ENCODE measurements at places on chromosomes 11 and 22. TPM values are rescaled to one million over a fixed set of nuclear protein-coding genes. Genes with fewer than 3 reads are reported as not detected.

The DYNC2H1 gene
- 0.33 TPM for total RNA-seq

The KCNK4 gene
- not detected for total RNA-seq

The RFPL3 gene
- total RNA-seq: not detected

The DLG2 gene
- 1.2 TPM for total RNA-seq

The OR4X2 gene
- not detected for total RNA-seq

The MMP13 gene
- not detected for total RNA-seq

GRCh38 chr11:70590356-70590991 is 192.1 kb downstream of the CTTN start:
- no peaks in the 10 kb centered on the region for H3K36me3 ChIP-seq
- DNase-seq: no peak
- H3K27ac ChIP-seq: no peak overlapping the region

DNA sequence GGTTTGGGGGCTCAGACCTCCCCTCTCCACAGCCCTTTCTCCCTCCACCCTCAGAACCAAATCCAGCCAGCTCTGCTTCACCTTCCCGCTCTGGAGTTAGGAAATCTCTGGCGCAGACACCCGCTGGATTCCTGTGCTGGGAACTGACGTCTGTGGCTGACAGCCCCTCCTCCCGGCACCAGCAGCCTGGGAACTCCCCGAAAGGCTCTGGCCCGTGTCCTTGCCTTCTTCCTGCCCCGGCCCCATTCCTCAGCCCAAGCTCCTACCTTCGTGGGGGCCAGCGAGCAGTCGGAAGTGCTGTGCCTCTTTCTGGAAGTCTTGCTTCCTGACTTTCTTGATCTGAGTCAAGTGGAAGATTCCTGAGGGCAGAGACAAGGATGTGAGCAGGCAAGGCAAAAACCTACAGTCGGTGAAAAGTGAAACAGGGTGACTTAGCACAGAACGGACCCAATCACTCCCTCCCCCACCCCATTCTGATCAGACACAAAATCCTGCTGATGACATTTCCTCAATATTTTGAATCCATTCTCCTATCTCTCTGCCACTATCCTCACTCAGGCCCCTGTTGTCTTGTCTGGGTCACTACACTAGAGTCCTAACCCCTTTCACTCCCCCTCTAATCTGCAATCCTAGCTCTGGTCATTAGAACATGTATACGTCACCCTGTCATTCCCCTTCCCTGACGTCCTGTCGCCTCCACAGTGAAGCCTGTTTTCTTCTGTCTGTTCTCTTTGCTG is 34.1 kb downstream of the CHRDL2 start:
- peak; percentile 55 for DNase-seq
- H3K4me3 ChIP-seq: no peak overlapping the region

DNA sequence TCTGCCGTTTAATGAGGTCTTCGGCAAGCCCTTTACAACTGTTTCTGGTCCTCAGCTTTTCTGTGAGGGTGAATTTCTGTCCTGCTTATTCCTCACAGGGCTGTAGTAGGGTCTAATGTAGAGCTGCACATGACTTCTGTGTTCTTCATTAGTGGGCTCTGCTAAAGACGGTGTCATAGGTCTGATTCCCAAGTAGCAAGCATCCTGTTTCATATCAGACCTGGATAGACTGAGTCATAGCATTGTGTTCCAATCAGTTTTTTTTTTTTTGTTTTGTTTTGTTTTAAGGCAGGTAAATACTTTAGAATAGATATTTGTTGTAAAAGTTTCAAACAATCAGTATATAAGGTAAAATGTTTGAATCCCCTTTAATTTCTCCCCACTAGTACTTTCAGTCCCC is 35.4 kb downstream of the BIRC2 start:
- H3K27ac ChIP-seq: no peak overlapping the region
- no peaks in the 10 kb centered on the region for H3K27me3 ChIP-seq
- no peak overlapping the region for H3K4me3 ChIP-seq
- H3K4me1 ChIP-seq: peaks cover 12% of the 10 kb centered on the region

- no peak overlapping the region for H3K4me3 ChIP-seq
- H3K4me1 ChIP-seq: no peaks in the 10 kb centered on the region
- peaks cover 41% of the 10 kb centered on the region for H3K27me3 ChIP-seq
These were observed 14.9 kb downstream of the CLMP start for GRCh38 chr11:123180166-123180565.

- H3K27me3 ChIP-seq: no peaks in the 10 kb centered on the region
- no peaks in the 10 kb centered on the region for H3K4me1 ChIP-seq
- no peak overlapping the region for H3K4me3 ChIP-seq
- DNase-seq: no peak
These were observed 198.7 kb upstream of the LUZP2 start for GRCh38 chr11:24298146-24298545.

DNA sequence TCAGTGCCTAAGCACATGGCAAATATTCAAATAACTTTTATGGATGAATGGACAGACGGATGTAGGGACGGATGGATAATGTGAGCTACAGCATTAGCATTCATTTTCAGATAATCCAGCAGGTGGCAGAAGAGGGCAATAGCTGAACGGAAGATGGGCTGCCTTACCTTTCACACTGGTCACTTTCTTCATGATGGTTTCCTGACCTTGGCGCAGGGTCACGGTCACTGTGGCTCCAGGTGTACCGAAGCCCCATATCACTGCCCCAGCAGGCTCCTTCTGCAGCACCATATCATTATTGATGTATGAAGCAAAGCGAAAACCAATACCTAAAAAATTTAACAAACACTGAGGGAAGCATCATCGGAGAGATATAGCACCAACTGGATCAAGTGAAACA is 4.3 kb downstream of the SIAE start:
- no peak overlapping the region for H3K27ac ChIP-seq
- no peaks in the 10 kb centered on the region for H3K27me3 ChIP-seq
- peaks cover 8% of the 10 kb centered on the region for H3K4me1 ChIP-seq
- no peak overlapping the region for H3K4me3 ChIP-seq
- peak; percentile 70 for DNase-seq
- H3K36me3 ChIP-seq: no peaks in the 10 kb centered on the region

DNA sequence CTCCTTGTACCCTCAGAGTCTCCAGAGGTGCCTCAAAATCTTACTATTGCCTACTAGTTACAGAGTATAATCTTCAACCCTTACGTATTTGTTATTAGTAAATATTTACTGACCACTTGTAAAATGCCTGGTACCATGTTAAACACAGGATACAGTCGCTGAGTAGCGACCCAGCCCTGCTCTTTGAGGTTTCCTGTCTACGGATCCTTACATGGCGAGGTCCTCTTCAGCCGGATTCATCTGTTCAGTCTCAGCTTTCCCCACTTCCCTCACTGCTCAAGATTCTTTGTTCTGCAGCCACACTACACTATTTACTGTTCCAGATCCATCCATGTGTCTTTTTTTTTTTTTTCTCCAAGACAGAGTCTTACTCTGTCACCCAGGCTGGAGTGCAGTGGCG is 13.2 kb upstream of the TTC36 start:
- peaks cover 86% of the 10 kb centered on the region for H3K36me3 ChIP-seq
- no peak overlapping the region for H3K4me3 ChIP-seq
- no peak for DNase-seq
- no peaks in the 10 kb centered on the region for H3K27me3 ChIP-seq

DNA sequence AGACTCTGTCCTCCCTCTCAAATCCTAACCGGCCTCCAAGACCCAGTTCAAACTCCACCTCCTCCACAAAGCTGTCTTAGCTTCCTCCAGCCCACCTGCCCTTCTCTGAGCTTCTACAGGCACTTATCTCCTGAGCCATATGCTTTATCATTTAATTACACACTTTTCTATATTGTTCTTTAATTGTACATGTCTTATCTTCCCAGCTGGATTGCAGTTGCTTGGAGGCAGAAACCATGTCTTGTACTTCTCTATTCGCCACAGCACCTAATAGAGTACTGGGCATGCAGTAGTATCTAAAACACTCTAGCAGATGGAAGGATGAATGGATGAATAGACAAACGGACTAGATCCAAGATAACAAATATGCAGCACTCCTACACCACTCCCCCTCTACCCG is 11.3 kb downstream of the TRIM29 start:
- H3K4me3 ChIP-seq: no peak overlapping the region
- no peaks in the 10 kb centered on the region for H3K36me3 ChIP-seq
- peaks cover 11% of the 10 kb centered on the region for H3K27me3 ChIP-seq
- peaks cover 14% of the 10 kb centered on the region for H3K4me1 ChIP-seq
- peak; percentile 59 for DNase-seq
- no peak overlapping the region for H3K27ac ChIP-seq

GRCh38 chr11:20844216-20844615 is 174.8 kb downstream of the NELL1 start:
- H3K36me3 ChIP-seq: no peaks in the 10 kb centered on the region
- no peak overlapping the region for H3K4me3 ChIP-seq
- no peaks in the 10 kb centered on the region for H3K4me1 ChIP-seq
- no peak for DNase-seq

DNA sequence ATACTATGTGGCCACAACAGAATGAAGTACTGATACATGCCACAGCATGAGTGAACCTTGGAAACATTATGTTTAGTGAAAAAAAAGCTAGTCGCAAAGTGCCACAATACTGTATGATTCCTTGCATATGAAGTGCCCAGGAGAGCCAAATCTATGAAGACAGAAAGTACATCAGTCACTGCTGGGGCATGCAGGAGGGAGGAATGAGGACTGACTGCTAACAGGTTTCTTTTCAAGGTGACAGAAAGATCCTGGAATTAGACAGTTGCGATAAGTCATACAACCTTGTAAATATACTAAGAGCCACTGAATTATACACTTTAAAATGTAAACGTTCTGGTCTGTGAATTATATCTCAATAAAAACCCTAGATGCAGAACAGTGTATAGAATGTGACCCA is 11.8 kb upstream of the C11orf91 start:
- no peak overlapping the region for H3K4me3 ChIP-seq
- DNase-seq: no peak
- peaks cover 4% of the 10 kb centered on the region for H3K4me1 ChIP-seq
- no peak overlapping the region for H3K27ac ChIP-seq
- H3K27me3 ChIP-seq: no peaks in the 10 kb centered on the region

DNA sequence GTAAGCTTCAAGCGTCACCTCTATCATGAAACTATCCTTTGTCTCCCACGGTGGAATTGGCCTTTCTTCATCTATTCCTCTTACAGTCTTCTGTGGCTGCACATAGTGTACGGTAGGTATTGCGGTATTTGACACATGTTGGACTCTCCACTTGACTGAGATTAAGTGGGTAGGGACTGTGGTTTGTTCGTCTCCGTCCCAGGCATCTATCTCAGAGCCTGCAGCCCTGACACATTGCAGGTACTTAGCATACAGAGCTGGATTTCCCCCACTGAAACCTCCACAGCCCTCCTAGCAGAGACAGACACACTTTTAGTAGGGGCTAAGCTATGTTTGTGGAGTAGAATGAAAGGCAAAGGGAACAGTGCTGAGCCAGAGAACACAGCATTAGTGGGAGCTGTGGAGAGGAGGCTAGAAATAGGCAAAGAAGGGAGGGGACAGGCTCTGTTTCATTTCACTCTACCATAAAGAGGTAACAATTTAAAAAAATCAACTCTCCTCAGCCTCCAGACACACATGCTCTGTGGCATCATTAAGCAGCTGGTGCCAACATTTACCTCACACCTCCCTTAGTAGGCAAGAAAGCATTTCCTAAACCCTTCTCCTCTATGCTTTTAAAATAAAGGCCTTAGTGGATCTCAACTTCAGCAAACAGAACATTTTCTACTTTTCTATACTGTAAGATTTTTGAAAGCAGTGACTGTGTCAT is 277.5 kb downstream of the KIRREL3 start:
- H3K4me3 ChIP-seq: no peak overlapping the region
- no peaks in the 10 kb centered on the region for H3K27me3 ChIP-seq
- H3K4me1 ChIP-seq: no peaks in the 10 kb centered on the region
- no peak for DNase-seq

- no peaks in the 10 kb centered on the region for H3K27me3 ChIP-seq
- H3K4me1 ChIP-seq: no peaks in the 10 kb centered on the region
- H3K4me3 ChIP-seq: no peak overlapping the region
- no peak for DNase-seq
- H3K27ac ChIP-seq: no peak overlapping the region
These were observed 127.8 kb downstream of the CHST1 start for GRCh38 chr11:45537614-45538013.

- peak overlapping the region; percentile 91 for H3K4me3 ChIP-seq
- H3K27ac ChIP-seq: peak overlapping the region; percentile 100
- H3K36me3 ChIP-seq: peaks cover 76% of the 10 kb centered on the region
- H3K27me3 ChIP-seq: no peaks in the 10 kb centered on the region
These were observed 602 bp downstream of the EWSR1 start for GRCh38 chr22:29268511-29269229.

Measured in K562 (cell line).